ENCODE measurements at places on chromosomes 2 and 18.

- DNase-seq, result no peak
Observed at GRCh38 chr2:35932276-35932963, 423.2 kb upstream of the CRIM1 start.

- no peak for DNase-seq
Observed at GRCh38 chr2:170142502-170142901, 35.4 kb upstream of the MYO3B start.

DNA sequence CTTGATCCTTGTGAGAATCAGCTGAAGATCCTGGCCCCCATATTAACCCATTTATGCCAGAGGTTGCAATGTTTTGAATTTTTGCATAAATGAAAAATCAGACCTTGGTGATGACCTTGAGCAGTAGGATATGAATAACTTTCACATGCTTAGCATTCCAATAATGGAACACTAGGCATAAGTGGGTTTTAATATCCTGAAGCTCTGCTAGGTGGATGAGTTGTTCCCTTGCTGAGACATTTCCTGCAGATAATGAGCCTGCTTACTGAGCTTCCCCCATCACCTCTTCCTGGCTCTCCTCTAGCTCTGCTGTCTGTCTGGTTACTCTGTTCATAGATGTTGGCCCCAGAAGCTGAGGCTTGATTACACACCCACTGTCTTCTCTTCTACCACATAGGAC is 25.5 kb upstream of the SEC11C start:
- no peak for DNase-seq

GRCh38 chr2:144310484-144310883 is 209.4 kb downstream of the ZEB2 start:
- DNase-seq, result no peak

GRCh38 chr2:31980674-31981356 is 30.0 kb downstream of the MEMO1 start:
- no peak for DNase-seq

- DNase-seq, result peak; percentile 47
Observed at GRCh38 chr2:29130295-29130694, 15.1 kb downstream of the CLIP4 start.

DNA sequence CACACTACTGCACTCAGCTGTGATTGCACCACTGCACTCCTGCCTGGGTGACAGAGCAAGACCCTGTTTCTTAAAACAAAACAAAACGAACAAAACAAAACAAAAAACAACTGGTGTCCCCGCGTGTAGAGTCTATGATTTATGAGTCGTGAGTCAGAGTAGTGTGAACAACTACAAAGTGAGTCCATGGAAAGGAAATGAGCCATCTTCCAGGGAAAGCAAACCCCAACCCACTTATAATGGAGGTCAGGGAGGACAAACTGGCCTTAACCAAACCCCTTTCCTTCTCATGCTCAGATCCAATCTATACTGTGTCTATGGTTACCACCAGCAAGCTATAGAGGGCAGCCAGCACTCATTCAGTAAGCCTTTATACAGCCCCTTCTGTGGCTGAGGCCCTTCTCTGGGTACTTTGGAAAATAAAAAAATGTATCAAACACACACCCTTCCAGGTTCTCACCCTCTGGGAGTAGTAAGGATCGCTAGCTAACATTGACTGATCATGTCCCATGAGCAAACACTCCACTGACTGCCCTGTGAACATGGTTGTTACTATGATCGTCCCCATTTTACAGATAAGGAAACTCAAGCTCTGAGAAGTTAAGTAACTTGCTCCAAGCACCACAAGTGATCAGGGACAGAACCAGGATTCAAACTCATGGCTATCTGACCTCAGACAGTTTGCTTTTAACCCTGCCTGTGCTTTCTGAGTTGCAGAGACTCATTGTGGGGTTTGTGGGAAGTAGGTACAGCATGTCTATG is 24.7 kb upstream of the COLEC12 start:
- DNase-seq, result no peak

DNA sequence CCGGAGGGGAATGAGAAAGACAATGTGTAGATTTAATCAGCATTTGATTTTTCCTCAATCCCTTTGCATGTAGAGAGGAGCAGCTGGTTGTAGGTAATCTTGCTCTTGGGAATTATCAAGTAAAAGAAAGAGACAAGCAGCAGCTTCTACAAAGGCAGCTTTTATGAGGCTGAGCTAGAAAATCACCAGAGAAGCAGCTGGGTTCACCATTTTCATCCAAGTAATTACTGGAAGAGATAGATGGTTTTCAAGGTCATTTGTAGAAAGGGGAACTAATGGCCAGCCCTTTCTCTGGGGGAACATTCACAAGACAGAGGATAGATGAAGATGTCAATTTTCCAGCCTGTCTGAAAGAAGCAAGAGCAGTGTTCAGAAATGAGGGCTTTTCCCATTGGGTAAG is 113.0 kb downstream of the RND3 start:
- no peak for DNase-seq

- no peak for DNase-seq
Observed at GRCh38 chr2:64448041-64448426, 5.9 kb upstream of the LGALSL start.

- DNase-seq, result no peak
Observed at GRCh38 chr2:148273158-148273691, 252.3 kb downstream of the MBD5 start.

GRCh38 chr2:239101807-239102206 is 253.9 kb downstream of the TWIST2 start:
- DNase-seq, result no peak

- DNase-seq, result no peak
Observed at GRCh38 chr2:235808366-235808765, 314.5 kb downstream of the AGAP1 start.

GRCh38 chr18:59758106-59758505 is 60.9 kb upstream of the CCBE1 start:
- no peak for DNase-seq

GRCh38 chr2:230362030-230362691 is 35.2 kb downstream of the SP140L start:
- no peak for DNase-seq

DNA sequence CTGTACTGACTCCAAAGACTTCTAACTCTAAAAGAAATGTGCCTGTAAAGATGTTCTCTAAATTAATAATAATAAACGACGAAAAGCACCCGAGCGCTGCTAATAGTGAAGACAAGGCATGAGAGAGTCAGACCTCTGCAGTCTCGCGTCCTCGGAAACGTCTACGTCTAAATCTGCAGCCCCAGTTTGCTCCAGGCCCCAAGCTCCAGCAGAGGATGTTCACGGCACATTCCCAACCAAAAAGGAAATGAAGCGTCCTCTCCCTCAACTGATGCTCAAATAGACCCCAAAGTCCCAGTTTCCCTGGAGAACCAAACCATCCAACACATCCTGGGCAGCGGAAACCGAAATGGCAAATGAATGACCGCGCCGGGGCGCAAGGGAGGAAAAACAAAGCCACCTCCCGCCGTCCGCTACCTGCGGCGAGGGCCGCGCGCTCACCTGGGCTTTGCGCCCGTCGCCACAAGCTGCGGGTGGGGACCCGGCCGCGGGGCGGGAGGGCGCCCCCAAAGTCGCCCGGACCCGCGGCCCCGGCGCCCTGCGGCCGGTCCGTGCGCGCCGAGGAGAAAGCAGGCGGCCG is 47.1 kb upstream of the CCDC150 start:
- no peak for DNase-seq

DNA sequence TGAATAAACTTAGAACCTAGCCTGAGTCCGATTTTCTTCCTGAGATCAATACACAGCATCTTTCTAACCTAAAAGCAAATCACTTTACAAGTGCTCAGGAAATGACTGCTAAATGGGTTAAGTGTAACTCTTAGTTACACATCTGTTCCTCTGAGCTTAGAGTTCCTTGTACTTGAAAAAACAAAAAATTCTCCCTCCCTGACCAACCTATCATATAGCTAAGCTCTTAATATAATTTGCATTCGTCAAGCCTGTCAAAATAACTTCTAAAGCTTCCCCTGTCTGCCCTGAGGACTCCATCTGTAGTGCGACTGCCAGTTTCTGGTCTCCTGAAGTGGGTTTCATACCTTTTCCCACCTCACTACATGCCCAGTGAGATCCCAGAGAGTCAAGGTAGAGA is 190.4 kb downstream of the NCK2 start:
- no peak for DNase-seq

DNA sequence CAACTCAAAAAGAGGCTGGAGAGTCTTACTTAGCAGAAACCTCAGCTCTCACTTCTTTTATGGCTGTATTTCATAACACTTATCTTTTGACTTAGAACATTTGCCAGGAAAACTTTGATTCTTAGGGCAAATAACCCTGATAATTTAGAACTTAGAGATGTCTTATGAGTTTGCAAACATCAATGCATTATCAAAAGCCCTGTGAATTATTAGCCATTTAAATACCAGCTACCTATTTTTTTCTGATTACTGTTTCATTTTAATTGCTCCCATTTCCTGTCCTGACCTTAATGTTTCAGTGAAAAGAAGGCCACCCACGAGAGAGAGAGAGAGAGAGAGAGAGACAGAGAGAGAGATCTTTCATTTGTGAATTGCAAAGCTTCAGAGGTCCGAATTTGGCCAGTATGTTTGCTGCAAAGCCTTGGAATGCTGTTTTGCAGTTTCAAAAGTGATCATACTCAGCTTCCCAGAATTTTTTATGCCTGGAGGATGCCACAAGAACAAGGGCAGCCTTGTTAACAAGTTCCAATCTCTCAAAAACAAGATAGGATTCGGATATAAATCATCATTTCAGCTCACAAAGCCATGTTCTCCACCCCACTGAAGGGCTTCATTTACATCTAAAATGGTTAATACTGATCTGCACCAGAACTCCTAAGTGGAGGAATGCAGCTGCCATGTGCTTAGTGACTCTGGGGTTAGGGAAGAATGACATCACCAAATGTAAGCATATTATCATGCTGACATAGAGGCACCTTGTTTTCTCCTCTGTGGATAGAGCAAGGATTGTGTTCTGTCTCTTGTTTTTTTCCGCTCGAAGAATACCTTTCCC is 478.2 kb downstream of the ARHGAP15 start:
- no peak for DNase-seq

- DNase-seq, result no peak
Observed at GRCh38 chr18:44579028-44579702, 101.5 kb upstream of the SETBP1 start.

DNA sequence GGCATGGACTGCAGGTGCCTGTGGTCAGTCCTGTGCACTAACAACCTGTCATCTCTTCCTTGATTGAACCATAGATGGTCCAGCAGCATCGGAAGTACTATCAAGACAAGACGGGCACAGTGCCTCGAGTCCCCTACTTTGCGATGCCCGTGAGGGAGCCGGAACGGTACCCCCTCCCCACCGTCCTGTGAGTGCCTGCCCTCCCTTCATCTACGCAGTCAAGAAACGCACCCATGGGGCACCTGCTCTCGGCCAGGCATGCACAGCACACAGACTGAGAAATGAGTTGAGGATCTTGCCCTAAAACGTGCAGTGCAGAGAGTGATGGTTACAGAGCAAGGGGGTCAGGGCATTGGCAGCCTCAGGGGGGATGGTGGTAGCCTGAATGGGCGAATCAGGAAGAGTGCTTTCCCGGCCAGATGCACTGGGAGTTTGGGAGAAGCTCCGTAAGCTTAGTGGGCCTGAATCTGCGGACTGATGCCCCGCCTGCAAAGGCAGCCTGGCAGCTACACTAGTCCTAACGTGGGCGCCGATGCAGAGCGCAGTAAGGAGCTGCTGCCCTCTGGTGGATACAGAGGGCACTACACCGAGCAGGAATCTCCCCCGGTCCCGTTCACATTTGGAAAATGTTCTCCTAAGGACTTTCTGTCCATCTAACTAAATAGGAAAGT is 63.6 kb downstream of the CIB4 start:
- peak; percentile 75 for DNase-seq

DNA sequence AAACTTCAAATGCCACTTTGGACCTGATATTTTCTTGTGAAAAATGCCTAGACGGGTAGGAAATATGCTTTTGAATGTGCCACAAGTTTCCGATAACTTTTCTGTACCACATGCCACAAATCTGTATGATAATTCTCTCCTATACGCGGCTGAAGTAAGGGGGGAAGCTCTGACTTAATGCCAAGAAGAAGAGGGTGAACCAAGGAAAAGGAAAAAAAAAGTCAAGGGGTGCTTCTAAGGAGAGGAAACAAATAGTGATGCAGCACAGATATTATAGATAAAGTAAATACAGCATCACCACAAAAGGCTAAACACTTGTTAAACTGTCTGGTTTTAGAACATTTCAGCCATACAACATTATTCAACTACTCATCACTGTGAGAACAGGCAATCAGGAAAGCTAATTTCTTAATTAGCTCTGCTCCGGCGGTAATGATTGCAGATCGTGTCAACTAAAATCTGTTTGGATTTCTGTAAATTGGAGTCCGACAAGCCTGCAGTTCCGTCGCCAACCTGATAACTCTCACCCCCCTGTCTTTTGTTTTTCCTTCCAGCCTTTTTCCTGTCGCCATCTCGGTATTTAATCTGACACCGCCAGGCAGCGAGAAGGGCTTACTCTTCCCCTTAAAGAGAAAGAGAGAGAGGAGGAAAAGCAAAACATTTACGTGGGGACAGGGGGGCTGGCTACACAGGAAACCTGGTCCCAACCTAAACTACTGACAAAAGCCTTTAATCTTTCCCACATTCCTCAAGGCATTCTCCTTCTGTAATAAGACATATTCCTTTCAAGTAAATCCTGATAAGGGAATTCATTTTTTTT is 67.5 kb downstream of the ZEB2 start:
- DNase-seq, result peak; percentile 7

DNA sequence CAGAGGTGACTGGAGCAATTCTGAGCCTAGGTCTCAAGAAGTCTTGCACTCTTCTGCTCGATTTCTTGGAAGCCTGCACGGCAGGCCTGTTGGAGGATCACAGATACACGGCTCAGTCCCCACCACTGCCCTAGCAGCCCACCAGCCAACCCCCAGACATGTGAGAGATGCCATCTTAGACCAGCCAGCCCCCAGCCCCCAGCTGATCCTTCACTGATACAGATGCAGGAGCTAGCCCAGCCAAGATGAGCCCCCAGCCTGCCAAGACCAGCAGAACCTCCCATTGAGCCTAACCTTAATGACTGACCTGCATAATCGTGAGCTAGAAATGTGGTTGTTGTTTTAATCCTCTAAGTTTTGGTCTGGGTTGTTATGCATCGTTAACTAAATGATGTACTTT is 47.5 kb downstream of the INHBB start:
- DNase-seq, result no peak

- DNase-seq, result no peak
Observed at GRCh38 chr2:31054842-31055388, 83.3 kb downstream of the GALNT14 start.

GRCh38 chr2:233329489-233330135 is 22.0 kb downstream of the SAG start:
- no peak for DNase-seq
